Neural crest cell (in vitro differentiated cells): ENCODE measurements at places on chromosomes 12 and 14. TPM values are rescaled to one million over a fixed set of nuclear protein-coding genes. Genes with fewer than 3 reads are reported as not detected.

- no peak for DNase-seq
- peaks cover 19% of the 10 kb centered on the region for H3K36me3 ChIP-seq
- no peak overlapping the region for H3K4me3 ChIP-seq
Measured at GRCh38 chr12:22657538-22657937, 32.6 kb downstream of the ETNK1 start.

DNA sequence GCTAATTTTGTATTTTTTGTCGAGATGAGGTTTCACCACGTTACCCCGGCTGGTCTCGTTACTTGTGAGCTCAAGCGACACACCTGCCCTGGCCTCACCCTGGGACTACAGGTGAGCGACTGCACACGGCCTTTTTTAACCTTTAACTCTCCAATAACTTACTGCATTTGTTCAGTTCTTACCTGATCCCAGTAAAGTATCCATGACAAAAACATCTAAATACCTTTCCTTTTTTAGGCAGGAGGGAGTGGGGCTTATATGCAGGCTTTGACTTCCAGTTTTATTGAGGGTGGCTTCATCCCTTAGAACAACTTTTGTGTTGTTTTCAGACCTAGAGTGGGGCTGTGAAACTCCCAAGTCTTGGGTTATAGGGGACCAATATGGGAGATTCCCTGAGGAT, 68.3 kb downstream of the DENND5B start:
- DNase-seq = no peak
- H3K27me3 ChIP-seq = no peaks in the 10 kb centered on the region
- no peaks in the 10 kb centered on the region for H3K36me3 ChIP-seq
- no peak overlapping the region for H3K27ac ChIP-seq
- H3K4me1 ChIP-seq = peaks cover 31% of the 10 kb centered on the region

GRCh38 chr12:76726626-76727025, 37.3 kb upstream of the ZDHHC17 start:
- peaks cover 3% of the 10 kb centered on the region for H3K4me1 ChIP-seq
- no peak overlapping the region for H3K4me3 ChIP-seq
- no peak overlapping the region for H3K27ac ChIP-seq

GRCh38 chr12:76143343-76144244, 59.1 kb upstream of the NAP1L1 start:
- H3K27me3 ChIP-seq = no peaks in the 10 kb centered on the region
- no peak for DNase-seq
- H3K4me3 ChIP-seq = no peak overlapping the region
- peaks cover 4% of the 10 kb centered on the region for H3K36me3 ChIP-seq

DNA sequence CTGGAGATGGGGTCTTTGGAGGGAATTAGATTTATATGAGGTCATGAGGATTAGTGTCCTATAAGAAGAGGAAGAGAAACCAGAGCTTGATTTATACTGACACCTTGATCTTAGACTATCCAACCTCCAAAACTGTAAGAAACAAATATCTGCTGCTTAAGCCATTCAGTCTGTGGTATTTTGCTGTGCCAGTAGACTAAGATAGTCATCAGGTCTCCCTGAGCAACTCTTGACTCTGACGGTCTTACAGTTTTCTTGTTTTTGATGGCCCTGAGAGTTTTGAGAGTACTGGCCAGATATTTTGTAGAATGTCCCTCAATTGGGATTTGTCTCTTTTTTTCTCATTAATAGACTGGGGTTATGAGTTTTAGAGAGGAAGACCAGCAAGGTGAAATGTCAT, 51.7 kb downstream of the TSHR start:
- no peak for DNase-seq
- no peaks in the 10 kb centered on the region for H3K36me3 ChIP-seq
- H3K4me3 ChIP-seq = no peak overlapping the region
- no peaks in the 10 kb centered on the region for H3K27me3 ChIP-seq
- no peak overlapping the region for H3K27ac ChIP-seq
- peaks cover 4% of the 10 kb centered on the region for H3K4me1 ChIP-seq

- peaks cover 19% of the 10 kb centered on the region for H3K36me3 ChIP-seq
- no peaks in the 10 kb centered on the region for H3K4me1 ChIP-seq
- H3K27ac ChIP-seq = no peak overlapping the region
- no peak overlapping the region for H3K4me3 ChIP-seq
- no peak for DNase-seq
Measured at GRCh38 chr14:31787377-31787776, 226.2 kb downstream of the NUBPL start.

GRCh38 chr14:94677747-94678146, 65.6 kb downstream of the SERPINA3 start:
- peaks cover 10% of the 10 kb centered on the region for H3K27me3 ChIP-seq
- no peak for DNase-seq
- H3K4me1 ChIP-seq = peaks cover 14% of the 10 kb centered on the region
- H3K4me3 ChIP-seq = no peak overlapping the region
- no peak overlapping the region for H3K27ac ChIP-seq
- no peaks in the 10 kb centered on the region for H3K36me3 ChIP-seq

DNA sequence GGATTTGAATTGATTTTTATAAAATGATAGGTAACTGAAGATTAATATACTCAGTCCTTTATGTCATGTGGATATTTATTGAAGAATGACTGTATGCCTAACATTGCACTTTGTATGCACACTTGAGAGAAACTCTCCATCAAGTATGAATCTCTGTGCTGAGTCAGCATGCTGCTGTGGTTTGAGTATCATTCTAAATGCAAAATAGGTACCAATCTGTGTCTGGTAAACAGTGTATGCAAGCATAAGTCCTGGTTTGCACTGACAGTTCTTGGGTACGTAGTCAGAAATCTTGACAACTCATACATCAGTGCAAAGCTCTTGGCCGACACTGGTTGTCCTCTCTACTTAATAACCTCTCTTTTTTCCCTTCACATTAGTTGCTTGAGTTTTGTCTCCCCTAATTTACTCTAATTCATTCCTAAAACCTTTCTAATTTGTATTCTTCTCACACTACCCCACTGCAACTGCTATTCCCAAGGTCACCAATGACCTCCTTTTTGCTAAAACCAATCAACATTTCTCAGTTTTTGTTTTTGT, 21.8 kb downstream of the MGAT4C start:
- H3K27ac ChIP-seq = no peak overlapping the region
- peaks cover 20% of the 10 kb centered on the region for H3K4me1 ChIP-seq
- no peaks in the 10 kb centered on the region for H3K27me3 ChIP-seq
- H3K36me3 ChIP-seq = no peaks in the 10 kb centered on the region

DNA sequence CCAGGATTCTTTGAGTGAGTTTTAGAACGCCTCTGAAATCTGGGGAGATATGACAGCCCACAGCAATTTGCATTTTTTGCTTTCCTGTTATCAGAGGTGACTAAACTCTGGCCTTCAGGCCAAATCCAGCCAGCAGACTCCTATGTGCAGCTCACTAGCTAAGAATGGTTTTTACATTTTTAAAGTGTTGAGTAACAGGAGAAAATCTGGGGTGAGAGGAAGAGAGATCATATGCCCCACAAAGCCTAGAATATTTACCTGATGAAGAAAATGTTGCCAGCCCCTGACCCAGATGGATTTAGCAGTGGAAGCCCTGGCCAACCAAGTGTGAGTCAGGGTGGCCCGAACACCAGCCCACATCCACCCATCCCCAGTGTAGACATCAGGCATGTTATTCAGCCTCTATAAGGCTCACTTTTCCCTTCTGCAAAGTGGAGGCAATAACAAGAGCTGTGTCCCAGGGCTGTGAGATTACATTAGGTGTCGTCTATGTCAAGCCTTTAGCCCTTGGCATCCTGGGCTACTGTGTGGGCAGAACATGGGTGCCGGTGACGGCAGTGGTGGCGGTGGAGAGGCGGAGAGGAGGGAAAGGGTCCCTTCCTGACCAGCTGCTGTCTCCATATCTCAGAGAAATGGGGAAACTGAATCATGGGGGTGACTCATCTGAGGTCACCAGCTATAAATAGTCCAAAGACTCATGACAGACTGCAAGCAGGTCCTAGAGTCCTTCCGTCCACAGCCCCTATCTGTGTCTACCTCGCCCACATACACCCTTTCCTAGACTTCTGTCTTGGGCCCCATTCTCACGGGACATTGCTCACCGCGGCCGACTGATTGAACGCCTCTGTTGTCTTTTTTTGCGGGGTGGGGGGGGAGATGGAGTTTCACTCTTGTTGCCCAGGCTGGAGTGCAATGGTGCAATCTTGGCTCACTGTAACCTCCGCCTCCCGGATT, 32.6 kb upstream of the CD9 start:
- H3K27me3 ChIP-seq = no peaks in the 10 kb centered on the region
- DNase-seq = no peak
- H3K4me1 ChIP-seq = no peaks in the 10 kb centered on the region
- H3K4me3 ChIP-seq = no peak overlapping the region

DNA sequence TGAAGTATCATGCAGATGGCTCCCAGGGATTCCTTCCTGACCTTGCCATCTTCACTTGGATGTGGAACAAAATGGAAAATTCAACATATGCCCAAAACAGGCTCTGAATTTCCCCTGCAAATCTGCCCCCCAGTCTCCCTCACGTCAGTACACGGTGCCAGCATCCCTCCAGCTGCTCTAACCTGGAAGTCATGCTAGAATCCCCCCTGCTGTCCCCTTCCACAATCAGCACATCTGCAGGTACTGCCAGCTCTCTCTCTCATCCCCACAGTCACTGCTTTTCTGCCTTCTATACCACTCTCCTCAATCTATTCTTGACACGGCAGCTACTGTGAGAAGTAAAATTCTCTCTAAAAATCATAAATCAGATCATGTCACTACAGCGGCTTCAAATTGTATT, 21.6 kb downstream of the GALNT6 start:
- no peaks in the 10 kb centered on the region for H3K27me3 ChIP-seq
- peaks cover 15% of the 10 kb centered on the region for H3K4me1 ChIP-seq
- H3K27ac ChIP-seq = no peak overlapping the region
- H3K36me3 ChIP-seq = no peaks in the 10 kb centered on the region
- H3K4me3 ChIP-seq = no peak overlapping the region

GRCh38 chr14:68911594-68912227, 67.4 kb downstream of the ACTN1 start:
- H3K27ac ChIP-seq = no peak overlapping the region
- no peaks in the 10 kb centered on the region for H3K27me3 ChIP-seq
- H3K4me3 ChIP-seq = no peak overlapping the region
- H3K4me1 ChIP-seq = peaks cover 13% of the 10 kb centered on the region
- H3K36me3 ChIP-seq = peaks cover 4% of the 10 kb centered on the region
- DNase-seq = peak; percentile 87

DNA sequence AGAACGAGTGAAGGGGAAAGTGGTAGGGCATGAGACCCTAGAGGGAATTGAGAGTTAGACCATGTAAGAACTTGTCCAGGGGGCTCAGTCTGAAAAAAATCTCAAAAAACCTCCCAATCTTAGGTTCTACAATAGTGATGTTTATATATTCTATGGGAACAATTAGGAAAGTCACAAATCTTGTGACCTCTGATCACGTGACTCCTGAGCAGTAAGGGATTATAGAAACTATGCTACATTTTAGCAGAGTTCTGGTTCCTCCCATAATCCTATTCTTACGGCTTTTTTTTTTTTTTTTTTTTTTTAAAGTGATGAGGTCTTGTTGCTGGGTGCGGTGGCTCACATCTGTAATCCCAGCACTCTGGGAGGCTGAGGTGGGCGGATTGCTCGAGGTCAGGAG, 5.8 kb downstream of the ADCK1 start:
- no peak overlapping the region for H3K27ac ChIP-seq
- DNase-seq = no peak
- H3K4me3 ChIP-seq = no peak overlapping the region
- no peaks in the 10 kb centered on the region for H3K4me1 ChIP-seq

DNA sequence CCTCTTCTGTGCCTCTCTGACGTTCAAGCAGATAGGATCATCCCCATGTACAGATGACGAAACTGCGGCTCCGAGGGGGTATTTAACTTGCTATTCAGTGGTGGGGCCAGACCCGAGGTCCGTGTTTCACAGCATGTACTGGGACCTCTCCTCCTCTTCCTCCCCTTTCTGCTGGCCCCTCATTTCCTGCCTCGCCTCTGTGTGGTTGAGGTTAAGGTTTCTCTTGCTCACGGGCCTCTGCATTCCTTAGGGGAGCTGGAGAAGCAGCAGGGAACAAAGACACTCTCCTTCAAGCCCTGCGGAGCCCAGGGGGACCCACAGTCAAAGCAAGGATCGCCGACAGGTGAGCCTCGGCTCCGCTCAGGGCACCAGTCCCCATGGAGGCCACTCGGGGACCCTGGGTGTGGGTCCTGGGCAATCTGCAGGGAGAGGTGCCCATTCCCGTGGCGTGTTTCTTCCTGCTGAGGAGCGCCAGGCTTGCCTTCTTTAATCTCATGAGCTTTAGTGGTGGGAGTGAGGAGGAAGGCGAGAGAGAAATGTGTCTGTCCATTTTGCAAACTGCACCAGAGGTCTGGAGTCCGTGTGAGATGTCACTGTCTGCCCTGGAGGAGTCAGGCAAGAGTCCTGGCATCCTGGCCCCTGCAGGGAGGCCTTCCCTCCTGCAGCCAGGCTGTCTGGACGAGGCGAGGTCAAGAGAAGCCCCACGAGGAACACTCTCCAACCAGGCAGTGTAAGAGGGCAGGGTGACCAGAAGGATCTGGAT, 45.0 kb downstream of the SLC6A12 start:
- no peak overlapping the region for H3K27ac ChIP-seq
- H3K27me3 ChIP-seq = peaks cover 3% of the 10 kb centered on the region
- H3K4me1 ChIP-seq = peaks cover 54% of the 10 kb centered on the region
- no peaks in the 10 kb centered on the region for H3K36me3 ChIP-seq
- no peak for DNase-seq
- no peak overlapping the region for H3K4me3 ChIP-seq

DNA sequence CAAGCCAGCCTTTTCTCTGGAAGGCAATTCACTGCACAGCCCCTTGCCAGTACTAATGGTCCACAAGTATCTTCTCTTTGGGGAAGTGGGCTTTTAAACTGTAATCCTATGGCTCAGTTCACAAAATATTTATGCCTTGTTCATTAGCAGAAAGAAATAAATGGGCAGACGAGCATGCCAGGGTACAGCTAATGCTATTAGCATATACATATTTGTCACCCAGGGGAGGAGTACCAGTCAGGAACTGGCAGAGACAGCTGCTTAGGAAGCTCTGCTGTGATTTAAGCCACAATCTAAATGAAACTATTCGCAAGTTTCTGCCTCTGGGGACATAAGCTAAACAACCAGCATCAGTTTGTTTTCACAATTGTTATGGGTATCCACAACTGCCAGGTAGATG, 113.4 kb upstream of the CCDC198 start:
- no peak overlapping the region for H3K4me3 ChIP-seq
- no peaks in the 10 kb centered on the region for H3K36me3 ChIP-seq
- H3K27me3 ChIP-seq = peaks cover 31% of the 10 kb centered on the region
- H3K4me1 ChIP-seq = no peaks in the 10 kb centered on the region

The FOXM1 gene
- total RNA-seq = 147 and 149 TPM in 2 replicates

The CLEC2D gene
- total RNA-seq = 9.5 and 10.6 TPM in 2 replicates

The NFATC4 gene
- 44.3 and 47.8 TPM in 2 replicates for total RNA-seq

The SMIM41 gene
- total RNA-seq = not detected in 2 replicates

The KCNC2 gene
- not detected in 2 replicates for total RNA-seq

The CAPS2 gene
- total RNA-seq = 6.6 and 7.3 TPM in 2 replicates

The LTBP2 gene
- 0.93 and 1.3 TPM in 2 replicates for total RNA-seq

The CCDC177 gene
- 7.5 and 7.7 TPM in 2 replicates for total RNA-seq

The CFAP251 gene
- 1.6 and 2.0 TPM in 2 replicates for total RNA-seq

The PIWIL1 gene
- not detected in 2 replicates for total RNA-seq
